GM13976 (cell line): ENCODE measurements at places on chromosomes 5 and 9.
A peak's percentile ranks its signal among the peaks of the same experiment; 100 is the strongest.

DNA sequence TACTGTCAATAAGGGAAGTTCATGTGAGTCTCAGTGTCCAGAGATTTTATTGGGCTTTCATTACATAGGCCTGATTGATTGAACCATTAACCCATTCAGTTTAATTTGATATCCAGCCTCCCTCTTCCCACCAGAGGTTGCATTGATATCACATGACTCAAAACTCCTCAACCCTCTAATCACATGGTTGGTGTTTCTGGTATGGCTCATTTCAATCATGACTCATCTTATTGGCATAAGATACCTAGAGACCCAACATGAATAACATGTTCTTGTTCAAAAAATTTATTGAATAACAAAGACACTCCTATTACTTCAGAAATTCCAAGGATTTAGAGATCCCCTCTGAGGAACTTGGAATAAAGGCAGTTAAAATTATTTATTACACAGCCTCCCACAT, 982.2 kb downstream of the TLE1 start:
- no peak for DNase-seq

DNA sequence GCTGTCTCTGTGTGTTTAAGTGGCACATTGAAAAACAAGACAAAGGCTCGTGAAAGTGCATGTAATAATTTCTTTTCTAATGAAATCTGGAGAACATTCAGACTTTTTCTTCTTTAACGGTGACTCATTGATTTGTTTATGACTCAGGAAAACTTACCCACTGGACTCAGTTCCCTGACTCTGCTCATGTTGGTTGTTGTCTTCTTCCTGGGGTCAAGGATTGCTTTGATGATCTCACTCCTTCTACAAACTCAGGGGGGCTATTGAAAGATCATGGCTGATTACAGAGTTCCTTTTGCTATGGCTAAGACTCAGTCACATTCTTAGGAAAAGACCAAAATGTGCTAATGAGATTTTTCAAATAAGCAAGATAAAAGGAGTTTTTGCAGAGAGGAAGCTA, 141.1 kb upstream of the DAP start:
- DNase-seq: no peak

- no peak for DNase-seq
These were observed 6.2 kb downstream of the RBM22 start for GRCh38 chr5:150694612-150695011.

DNA sequence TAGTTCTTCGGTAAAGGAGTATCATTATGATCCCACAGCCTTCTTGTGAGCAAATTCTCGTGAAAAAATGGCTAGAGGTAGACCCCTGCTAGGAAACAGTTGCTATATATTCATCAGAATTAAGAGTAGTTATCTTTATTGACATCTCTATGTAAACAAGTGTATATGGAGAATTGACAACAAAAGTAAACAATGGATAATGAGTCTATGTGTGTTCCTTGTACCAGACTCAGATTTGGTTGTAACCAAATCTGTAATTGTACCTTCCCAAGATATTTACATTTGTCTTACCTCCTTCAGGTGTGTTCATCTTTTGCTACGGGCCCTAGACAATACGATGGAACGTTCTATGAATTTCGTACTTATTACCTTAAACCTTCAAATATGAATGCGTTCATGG, 2.1 kb downstream of the NIPSNAP3B start:
- DNase-seq: no peak

- DNase-seq: peak; percentile 65
These were observed 710 bp downstream of the WNK2 start for GRCh38 chr9:93184432-93185265.

- no peak for DNase-seq
These were observed 292.5 kb downstream of the MARCHF11 start for GRCh38 chr5:15887093-15887492.

- DNase-seq: no peak
These were observed 96.4 kb downstream of the DIRAS2 start for GRCh38 chr9:90546200-90546599.

DNA sequence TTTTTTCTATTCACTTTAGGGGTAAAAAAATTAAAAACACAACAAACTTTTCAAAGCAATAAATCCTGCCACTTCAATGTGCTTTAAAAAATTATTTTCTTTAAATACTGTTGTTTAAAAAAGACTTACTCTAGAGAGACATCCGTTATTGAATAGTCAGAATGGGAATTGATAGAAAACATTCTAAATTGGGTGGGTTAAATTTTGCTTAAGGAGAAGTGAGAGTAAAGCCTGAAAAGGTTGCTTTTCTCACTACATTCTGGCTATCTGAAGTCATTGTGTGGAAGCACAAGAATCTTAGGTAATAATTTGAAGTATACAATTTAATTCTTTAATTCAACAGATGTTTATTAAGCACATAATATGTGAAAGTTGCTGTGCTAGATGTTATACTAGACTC, 509.3 kb downstream of the NR2F1-AS1 start:
- no peak for DNase-seq

DNA sequence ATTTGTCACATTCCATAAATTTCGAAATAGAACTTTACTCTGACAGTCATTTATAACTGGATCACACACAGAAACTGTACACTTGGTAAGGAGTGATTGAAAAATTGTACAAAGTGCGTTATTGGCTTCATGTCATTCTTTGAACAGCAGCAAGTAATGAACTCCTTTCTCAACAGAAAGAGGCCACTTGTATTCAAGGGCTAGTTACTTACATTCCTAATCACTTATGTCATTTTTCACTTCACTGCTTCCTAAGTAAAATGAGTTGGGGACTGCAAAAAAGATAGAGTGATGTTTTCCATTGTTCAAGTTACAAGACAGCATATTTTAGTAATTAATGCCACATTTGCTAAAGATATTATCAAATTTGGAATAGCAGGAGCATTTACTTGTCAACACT, 893.2 kb downstream of the DTWD2 start:
- no peak for DNase-seq

- peak; percentile 27 for DNase-seq
These were observed 75.1 kb downstream of the MRPS27 start for GRCh38 chr5:72244862-72245371.

DNA sequence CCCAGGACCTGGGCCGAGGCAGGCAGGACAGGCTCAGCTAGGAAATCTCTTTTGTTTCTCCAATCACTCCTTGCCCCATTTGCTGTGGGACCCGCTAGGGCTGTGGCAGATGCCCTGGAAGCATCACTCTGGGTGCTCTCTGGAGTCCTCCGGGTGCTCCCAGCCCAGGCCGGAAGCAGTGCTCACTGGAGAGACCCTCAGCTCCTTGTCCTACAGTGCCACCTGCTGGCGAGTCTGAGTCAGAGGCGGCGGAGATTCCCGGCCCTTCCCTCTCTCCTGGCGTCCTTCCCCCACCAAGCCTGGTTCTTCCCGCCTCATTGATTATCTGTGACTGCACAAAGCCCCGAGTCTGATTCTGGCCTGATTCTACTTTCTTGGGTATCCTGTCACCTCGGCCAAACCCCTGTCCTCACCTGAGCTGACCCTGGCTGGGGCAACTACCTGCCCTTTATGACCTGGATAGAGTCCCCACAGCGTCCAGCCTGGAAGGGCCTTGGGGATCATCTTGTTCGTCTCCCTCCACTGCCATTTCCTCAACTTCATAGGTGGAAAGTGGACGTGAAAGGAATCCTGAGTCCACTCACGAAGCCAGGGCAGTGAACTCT, 7.3 kb upstream of the BARHL1 start:
- peak; percentile 82 for DNase-seq

- DNase-seq: no peak
These were observed 12.5 kb downstream of the MAPKAP1 start for GRCh38 chr9:125694478-125694877.

- no peak for DNase-seq
These were observed 42.3 kb upstream of the DAPK1 start for GRCh38 chr9:87455407-87455806.

- DNase-seq: no peak
These were observed 141.4 kb downstream of the AOPEP start for GRCh38 chr9:94867842-94868312.
